ENCODE measurements at places on chromosomes 5 and 9.

DNA sequence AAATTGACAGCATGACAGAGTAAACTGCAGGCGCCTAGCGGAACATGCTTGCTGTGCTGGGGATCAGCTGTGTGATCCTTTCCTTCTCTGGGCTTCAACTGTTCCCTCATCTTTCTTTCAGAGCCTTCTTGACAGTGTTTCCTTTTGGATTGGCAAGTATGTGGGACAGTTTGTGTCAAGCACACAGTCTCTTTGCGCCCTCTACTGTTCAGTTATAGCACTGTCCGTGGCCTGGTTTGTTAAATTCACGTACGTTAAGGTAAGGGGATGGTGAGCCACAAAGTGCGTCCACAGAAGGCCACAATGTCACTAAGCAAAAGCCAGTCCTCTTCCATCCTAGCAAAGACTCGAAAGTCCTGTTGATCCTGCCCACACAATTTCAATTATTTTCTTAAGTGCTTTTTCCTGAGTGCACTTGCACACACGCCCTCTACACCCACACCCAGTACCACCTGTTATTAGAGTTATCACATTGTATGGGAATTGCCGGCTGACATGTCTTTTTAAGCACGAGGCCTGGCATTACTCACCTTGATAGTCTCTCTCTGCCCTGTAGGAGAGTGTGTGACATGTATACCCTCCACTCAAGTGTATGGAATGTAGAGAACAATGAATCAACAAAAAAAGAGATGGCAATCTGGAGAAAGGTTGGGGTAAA is 22.5 kb upstream of the PTPN3 start:
- DNase-seq, result peak; percentile 74

GRCh38 chr5:167889276-167889675 is 402.2 kb upstream of the WWC1 start:
- no peak for DNase-seq

DNA sequence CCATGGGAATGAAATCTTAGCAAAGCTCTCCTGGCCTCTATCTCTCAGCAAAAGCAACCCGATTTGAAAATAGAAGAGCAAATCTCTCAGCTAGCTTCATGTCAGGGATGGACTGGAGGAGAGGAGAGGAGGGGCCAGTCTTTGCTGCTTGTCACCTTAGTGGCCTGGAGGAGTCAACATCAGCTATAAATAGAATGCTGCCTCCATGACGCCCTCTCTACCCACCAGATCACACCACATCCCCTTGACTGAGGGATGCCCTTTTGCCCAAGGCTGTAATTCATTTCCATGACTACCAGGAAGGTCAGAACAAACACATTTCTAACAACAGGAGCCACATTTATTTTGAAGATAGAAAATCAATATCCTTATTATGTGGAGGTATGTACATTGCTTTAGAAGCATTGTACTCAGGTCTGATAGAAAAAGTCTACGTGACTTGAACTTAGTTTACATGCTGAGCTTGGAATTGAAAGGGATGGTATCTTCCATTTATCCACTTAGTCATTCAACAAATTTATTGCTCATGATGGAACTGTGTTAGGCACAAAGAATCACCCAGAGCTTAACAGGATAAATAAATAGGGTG is 92.4 kb upstream of the LIFR start:
- DNase-seq, result no peak

GRCh38 chr9:133427658-133428348 is 5.6 kb downstream of the ADAMTS13 start:
- DNase-seq, result no peak

Measured in NCI-H2081 (cell line).